ENCODE measurements at places on chromosomes 1 and 21.

GRCh38 chr1:173269490-173270230 lies 62.5 kb upstream of the TNFSF4 start:
- no peak for DNase-seq

GRCh38 chr1:170978371-170978910 lies 43.1 kb downstream of the MROH9 start:
- DNase-seq: no peak

DNA sequence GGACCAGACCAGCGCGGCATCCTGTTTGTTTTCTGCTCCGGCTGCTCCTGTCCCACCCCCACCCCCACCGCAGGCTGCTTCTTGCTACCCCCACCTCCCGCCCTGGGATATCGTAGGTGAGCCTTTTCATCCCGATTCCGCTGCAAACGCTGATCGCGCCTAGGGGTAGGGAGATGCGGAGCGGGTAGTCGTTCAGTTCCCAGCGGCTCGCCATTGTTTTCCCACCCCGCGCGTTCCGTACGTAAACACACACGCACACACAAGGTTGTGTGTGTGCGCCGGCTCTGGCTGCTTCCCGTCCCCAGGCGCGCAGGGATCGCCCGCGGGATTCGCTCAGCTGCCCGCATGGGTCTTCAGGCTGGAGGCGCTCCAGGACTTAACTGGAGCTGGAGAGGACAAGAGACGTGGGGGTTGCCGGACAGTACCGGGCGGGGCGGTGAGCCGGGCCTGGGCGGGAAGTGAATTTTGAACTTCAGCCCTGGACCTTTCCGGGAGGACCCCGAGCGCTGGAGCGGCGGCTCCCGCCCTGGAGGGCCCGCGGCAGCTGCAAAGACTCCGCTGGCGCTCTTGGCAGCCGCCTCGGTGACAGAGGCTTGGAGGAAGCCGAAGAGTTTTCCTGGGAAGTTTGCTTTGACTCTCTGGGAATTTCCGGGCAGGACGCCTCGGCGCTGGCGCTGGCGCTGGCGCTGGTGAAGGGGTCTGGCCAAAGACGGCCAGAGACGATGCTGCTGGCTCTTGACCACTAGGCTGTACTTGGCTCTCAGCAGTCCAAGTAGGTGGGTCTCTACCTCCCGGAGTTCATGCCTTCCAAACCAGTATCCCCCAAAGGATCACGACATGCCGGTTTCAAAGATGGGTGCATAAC lies 1.6 kb downstream of the SOX13 start:
- no peak for DNase-seq

DNA sequence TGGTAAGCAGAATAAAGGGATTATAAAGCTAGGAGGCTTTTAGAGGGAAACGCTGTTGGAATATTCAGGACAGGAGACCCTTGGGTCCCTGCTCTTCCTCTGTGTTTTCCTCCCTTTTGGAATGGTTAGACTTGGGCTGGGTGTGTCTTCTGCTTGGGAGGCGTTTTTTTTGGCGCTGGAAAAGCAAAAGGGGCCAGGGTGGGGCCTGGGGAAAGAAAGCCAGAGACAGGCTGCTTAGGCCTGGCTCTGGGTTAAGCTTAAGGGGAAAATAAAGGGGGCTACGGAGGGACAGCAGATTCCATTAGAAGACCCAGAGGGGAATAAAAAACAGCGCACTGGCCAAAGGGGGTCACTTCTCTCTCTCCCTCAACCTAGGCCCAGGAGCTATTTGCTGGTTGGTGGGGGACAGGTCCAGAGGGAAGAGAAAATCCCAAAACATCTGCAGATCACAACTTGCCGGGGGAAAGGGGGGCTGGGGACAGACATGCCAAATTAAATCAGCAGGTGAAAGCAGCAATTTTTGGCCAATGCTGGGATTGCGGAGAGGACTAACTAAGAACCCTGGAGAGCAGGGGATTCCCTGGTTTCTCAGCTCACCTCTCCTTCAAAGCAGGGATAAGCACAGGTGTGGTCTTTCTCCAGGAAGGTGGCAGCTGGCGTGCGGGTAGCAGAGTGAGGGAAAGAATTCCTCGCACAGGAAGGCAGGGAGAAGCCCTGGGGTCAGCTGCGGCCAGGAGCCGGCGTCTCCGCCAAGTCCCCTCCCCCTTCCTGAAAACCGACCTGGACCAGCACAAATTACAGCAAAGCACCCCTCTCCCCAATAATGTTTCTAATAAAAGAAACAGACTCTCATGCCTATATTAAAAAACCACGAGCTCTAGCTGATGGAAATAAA lies 82.2 kb upstream of the AK4 start:
- DNase-seq: no peak

DNA sequence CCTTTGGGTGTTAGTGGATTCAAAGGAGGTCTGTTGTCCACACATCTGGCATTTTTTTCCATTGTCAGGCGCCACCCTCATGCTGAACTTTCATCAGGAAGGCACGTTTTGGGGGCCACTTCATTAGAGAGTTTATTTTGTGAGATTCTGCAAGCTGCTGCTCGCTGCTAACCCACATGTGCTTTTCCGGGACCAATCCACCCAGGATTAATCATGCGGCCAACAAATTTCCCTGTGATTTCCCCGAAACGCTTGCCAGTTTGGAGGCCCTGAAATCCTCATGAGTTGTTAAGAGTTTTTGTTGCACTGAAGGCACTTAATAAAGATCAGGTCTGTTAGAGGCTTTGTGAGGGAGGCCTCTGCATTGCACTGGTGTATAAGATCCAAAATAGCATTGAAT lies 2.4 kb downstream of the PDPN start:
- DNase-seq: no peak

DNA sequence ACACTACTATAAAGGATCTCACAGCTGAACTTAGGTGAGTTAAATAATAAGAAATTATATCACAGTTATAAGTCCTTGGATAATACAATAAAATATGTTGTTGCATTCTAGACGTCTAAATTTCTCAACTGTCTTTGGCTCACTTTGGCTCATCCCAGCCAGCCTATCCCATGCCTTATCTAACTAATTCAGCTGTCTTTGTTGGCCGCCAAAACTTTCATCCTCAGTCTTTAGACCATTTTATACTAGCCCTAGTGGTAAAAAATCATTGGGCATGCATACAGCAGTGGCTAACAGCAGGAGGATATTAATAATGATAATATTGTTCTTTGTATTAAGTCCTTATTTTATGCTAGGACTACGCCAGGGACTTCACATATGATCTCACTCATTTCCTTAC lies 59.3 kb downstream of the CCDC18 start:
- no peak for DNase-seq

GRCh38 chr1:207968521-207969009 lies 57.6 kb upstream of the CD34 start:
- no peak for DNase-seq

DNA sequence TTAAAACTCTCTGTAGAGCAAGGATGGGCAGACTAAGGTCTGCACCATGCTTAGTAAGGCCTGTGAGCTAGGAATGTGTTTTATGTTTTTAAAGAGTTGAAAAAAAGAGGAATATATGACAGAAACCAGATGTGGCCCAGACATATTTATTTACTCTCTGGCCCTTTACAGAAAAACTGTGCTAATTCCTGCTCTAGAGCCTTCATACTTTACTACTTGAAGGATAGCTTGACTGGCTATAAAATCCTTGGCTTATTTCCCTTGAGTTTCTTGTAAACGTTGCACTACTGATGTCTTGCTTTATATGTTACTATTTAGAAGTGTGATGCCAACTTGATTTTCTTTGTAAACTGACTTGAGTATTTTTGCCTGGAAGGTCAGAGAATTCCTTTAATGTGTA lies 33.5 kb downstream of the CTBS start:
- no peak for DNase-seq

DNA sequence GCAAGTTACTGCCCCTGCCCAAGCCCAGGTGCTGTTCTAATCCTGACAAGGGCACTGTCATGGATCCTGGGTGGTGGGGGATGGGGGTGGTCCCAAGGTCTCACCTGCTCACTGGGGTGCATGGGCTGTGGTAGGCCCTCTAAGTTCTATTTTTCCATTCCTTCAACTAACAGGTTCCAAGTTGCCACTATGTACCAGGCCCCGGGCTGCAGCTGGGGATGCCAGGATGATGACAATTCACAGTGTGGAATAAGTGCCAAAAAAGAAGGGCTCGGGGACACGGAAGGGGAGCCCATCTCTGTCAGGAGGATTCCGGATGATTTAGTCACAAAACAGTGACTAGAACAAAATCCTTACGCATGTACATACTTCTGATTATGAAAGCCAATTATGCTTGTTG lies 76.0 kb downstream of the STUM start:
- DNase-seq: no peak

DNA sequence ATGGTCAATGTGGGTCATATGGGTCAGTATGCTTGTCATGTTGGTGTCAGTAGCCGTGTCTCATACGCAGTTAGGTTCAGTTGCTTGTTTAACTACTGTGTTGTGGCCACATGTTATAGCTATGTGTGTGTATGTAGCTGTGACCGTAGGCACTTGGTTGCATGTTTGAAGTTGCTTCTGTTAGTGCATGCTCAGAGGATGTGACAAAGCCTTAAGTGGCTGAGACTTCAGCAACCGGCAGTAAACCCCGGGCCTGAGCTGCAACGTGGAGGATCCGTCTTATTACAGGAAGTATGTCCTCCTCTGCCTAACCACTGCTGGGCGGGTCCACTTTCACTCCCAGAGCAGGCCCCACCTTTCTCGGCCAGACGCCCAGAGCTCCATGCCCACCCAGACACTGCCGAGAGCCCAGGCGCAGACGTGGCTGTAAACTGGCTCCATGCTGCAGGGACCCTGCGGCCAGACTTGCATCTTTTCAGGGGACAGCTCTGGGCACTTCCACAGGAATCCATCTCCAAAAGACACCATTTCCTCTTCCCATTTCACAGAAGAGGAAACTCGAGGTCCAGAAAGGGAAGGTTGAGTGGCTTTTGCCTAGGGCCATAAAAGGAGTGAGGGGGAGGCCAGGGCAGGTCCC lies 2.2 kb downstream of the TCEA3 start:
- DNase-seq: no peak

GRCh38 chr1:233617025-233617424 lies 3.1 kb downstream of the KCNK1 start:
- no peak for DNase-seq

DNA sequence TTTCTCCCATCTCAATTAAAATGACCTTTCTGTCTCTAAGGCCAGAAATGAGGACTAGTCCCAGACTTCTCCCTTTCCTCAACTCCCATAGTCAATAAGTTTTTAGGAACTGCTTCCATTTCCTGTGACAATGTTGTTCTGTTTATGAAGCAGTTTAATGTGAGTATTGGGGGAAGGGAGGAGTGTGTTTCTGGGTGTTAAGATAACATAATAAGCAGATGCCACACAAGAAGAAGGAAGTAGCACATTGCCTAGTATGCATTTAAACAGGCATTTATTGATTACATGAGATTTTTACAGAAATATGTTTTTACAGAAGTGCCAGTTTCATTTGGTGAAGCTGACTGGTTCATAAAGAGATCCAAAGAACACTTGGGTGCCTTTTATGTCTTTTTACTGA lies 65.6 kb upstream of the TNR start:
- DNase-seq: no peak

DNA sequence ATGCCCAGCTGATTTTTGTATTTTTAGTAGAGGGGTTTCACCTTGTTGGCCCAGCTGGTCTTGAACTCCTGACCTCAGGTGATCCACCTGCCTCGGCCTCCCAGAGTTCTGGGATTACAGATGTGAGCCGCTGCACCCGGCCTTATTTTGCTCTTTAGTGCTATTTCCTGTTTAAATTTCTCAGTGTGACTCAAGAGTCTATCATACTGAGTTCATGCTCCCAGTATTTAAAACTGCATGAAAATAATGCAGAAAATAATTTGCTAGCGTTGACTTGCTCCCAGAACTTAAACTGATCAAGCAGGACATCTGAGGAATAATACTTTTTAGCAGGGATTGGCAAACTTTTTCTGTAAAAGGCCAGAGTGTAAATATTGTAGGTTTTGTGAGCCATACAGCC lies 86.4 kb upstream of the C1orf21 start:
- DNase-seq: no peak

- no peak for DNase-seq
These were observed 11.2 kb downstream of the LRRC42 start for GRCh38 chr1:53957194-53957818.

DNA sequence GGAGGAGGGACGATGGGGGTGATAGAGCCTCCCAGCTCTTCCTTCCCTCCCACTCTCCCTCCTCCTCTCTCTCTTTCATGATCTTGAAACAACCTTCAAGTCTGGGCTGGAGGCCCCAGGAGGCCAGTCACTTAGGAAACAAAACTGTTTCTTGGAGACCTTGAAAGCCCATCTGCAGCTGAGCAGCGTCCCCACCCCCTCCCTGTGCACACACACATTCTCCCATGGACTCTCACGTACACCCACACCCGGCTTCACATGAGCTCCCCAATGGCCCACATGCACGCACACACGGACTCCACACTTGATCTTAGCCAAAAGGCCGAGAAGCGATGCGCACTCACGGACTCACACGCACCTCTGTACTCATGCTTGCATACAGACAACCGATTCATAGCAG lies 3.2 kb upstream of the ATP1A2 start:
- DNase-seq: no peak

DNA sequence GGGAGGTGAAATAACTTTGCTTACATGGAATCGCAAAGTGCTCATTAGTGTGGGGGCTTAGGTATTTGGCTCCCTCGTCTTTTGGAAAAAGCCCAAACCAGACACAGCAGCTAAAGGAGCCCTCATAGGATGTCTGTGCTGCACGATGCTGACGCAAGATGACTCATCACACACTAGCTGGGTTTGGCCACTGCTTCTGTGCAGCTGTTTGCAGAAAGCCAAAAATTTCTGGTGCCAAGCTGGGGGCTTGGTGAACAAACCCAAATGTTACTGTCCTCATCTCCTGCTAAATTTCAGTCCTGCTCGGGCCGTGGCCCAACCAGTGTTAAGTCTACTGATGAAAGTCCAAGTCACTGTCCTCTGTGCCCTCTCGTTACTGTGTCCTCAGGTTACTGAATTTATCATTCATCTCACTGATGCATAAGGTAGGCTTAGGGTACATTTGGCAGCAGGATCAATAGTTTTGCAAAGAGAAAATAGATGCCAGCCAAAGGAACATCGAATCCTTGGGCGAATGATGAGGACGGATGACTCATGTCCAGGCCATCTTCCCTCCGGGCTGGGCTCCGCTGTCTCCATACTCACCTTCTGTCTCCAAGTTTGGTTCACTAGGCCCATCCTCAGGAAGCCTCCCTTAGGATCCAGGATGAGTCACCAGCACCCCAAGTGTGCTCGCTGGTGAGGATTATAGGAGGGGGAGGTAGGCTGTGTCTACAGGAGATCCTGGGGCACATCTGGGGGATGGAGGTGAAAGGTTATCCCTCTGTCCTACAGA lies 177.7 kb downstream of the ADSS2 start:
- DNase-seq: peak; percentile 3

DNA sequence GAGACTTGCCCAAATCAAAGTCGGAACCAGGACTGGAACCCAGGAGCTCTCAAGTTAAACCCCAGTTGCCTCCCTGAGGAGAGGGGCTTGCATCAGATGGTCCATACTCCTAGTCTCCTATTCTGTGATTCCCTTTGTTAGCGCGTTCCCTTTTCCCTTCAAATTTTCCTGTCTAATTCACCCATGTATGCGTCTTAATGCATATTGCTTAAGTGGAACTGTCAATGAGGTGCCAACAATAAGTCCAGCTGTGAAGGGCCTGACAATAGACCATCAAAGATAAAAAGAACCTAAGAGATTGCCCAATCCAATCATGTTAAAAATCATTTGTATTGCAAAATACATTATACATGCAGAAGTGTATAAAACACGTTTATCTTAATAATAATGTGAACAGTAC lies 634 bp upstream of the SPATA6 start:
- DNase-seq: no peak

- no peak for DNase-seq
These were observed 42.4 kb downstream of the C1orf87 start for GRCh38 chr1:60031146-60031545.
